ENCODE measurements at places on chromosomes 5 and 9. TPM values are rescaled to one million over a fixed set of nuclear protein-coding genes. Genes with fewer than 3 reads are reported as not detected.
A peak's percentile ranks its signal among the peaks of the same experiment; 100 is the strongest.

CDH6 gene
- 55.5 TPM for total RNA-seq

SLC12A2 gene
- total RNA-seq, result 24.6 TPM

JMY gene
- total RNA-seq, result 16.9 TPM

MEIKIN gene
- not detected for total RNA-seq

PRDM9 gene
- total RNA-seq, result not detected

MYOZ3 gene
- 3.3 TPM for total RNA-seq

DNLZ gene
- 17.7 TPM for total RNA-seq

PLCXD3 gene
- not detected for total RNA-seq

TEK gene
- total RNA-seq, result 2.7 TPM

TSSK1B gene
- total RNA-seq, result 0.10 TPM

HNRNPAB gene
- total RNA-seq, result 156 TPM

CCDC180 gene
- total RNA-seq, result 8.5 TPM

PCDHGC4 gene
- 0.72 TPM for total RNA-seq

NUTM2F gene
- not detected for total RNA-seq

PGM5 gene
- total RNA-seq, result not detected

OTULINL gene
- total RNA-seq, result 4.3 TPM

BRD9 gene
- 30.1 TPM for total RNA-seq

- DNase-seq, result no peak
These were observed 26.9 kb downstream of the ADGRV1 start for GRCh38 chr5:90585337-90585986.

DNA sequence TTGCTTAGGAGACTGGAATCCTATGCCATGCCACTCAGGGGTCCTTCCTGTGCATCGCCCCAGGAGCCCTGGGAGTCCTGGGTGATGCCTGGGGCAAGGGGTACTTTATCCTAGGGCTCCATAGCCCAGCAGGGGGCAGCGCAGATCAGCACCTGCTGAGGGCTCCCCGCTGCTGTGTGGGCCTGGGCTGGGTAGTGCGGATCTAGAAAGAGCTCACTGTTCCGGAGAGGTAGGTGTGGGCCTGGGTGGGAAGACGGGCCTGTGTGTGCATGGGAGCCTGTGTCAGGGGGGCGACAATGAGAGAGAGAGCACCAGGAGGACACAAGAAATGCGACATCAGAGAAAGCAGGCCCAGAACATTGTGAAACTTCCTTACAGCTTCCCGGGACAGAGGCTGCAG lies 11.4 kb upstream of the DAB2IP start:
- DNase-seq, result no peak

DNA sequence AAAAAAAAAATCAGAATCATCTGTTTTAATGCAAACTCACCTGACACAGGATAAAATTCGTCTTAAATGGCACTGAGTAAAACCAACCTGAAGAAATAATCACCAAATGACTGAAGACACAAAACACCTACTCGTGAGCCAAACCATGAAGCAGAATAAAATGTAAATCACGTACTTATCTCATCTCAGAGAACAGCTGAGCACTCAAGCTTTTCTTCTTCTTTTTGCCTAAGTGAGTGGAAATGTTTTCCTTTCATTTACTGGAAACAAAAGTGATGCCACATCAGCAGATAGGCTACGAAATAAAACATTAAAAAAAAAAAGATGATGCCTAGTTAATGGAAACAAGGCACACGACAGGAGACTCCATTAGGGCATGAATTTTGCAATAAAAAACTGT lies 36.4 kb downstream of the ATPSCKMT start:
- DNase-seq, result no peak

- DNase-seq, result peak; percentile 86
These were observed 38.1 kb upstream of the SARDH start for GRCh38 chr9:133775951-133776905.

GRCh38 chr5:2677689-2678088 lies 73.8 kb downstream of the IRX2 start:
- DNase-seq, result no peak

GRCh38 chr5:95900383-95900958 lies 61.2 kb downstream of the ELL2 start:
- no peak for DNase-seq

DNA sequence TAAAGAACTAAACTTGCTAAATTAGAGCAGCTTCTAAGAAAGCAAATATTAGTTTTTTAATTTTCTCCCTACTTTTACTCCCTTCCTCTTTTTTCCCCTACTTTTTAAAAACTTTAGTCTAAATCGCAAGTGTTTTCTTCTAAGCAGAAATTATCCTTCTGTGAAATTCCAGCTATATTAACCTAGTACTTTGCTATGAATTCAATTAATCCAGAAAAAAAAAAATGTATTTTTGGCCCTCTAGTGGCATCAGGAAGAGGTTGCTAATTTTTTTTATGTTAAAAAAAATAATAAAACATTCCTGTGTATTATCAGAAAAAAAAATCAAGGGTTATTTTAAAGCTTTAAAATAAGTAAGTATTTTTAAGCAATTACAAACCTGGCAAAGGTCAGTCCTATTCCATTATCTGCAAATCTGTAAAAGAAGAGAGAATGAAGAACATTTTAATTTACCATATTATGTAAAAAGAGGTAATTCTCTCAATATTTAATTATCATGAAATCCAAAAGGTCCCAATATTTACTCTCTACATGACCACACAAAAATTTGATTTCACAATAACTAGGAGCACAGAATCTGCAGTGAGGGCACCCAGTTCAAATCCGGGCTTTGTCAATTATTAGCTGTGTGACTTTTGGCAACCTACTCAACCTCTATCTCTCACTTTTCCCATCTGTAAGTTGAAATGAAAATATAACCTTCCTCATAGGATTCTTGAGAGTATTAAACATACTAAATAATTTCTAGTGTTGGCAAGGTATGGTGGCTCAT lies 52.0 kb downstream of the CEMIP2 start:
- DNase-seq, result no peak

DNA sequence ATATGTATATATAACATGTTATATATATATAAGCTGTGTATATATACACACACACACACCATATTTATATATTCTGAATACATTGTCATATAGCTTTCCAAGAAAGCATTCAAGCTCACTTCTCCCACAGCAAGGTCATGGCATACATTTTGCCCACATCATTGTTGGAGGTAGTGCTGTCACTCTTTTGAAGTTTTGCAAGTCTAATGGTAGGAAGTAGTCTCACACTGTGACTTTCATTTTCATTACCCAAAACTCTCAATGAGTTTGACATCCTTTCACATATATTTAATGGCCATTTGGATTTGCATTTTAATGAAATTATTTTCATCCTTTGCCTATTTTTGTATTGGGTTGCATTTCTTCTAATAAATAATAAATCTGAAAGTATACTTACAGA lies 59.8 kb upstream of the COX7C start:
- DNase-seq, result no peak

GRCh38 chr5:6383376-6383775 lies 5.0 kb upstream of the MED10 start:
- DNase-seq, result no peak

- DNase-seq, result no peak
These were observed 1259.8 kb downstream of the PTPRD start for GRCh38 chr9:9352877-9353481.

- DNase-seq, result no peak
These were observed 119.1 kb downstream of the ENC1 start for GRCh38 chr5:74521401-74521800.

- no peak for DNase-seq
These were observed 274.3 kb downstream of the AOPEP start for GRCh38 chr9:95000821-95001220.

DNA sequence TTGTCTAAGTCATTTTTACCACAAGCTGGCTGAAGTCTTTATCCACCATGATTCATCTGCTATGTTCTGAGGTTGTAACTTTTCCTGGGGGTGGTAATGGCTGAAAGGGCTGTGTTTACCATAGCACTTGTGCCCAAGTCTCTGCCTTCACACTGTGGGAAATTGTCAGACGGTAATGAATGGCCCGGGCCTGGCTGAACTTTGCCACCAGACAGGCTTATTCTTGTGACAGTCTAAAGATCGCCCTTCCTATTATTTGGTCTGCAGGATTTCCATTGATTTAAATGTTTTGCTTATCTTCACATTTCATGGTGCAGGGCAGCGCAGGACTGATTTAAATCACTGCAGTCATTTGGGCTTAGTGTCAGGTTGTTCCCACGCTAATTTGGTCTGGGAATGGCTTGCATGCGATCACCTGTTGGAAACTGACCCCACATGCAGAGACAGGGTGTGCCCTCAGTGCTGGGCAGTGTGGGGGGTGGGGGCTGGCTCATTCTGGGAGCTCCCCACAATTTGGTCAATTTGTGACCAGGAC lies 109.3 kb upstream of the ICE1 start:
- no peak for DNase-seq

GRCh38 chr5:88884608-88884877 lies 1.6 kb upstream of the MEF2C start:
- DNase-seq, result no peak

GRCh38 chr5:160305319-160305718 lies 7.0 kb downstream of the CCNJL start:
- DNase-seq, result no peak

GRCh38 chr5:91434348-91434747 lies 51.2 kb upstream of the ARRDC3 start:
- DNase-seq, result no peak

GRCh38 chr5:69276422-69277174 lies 41.9 kb downstream of the CDK7 start:
- DNase-seq, result no peak

GRCh38 chr5:56622141-56622540 lies 193.2 kb upstream of the MAP3K1 start:
- DNase-seq, result no peak

GRCh38 chr9:133978226-133978898 lies 13.8 kb downstream of the VAV2 start:
- peak; percentile 69 for DNase-seq

DNA sequence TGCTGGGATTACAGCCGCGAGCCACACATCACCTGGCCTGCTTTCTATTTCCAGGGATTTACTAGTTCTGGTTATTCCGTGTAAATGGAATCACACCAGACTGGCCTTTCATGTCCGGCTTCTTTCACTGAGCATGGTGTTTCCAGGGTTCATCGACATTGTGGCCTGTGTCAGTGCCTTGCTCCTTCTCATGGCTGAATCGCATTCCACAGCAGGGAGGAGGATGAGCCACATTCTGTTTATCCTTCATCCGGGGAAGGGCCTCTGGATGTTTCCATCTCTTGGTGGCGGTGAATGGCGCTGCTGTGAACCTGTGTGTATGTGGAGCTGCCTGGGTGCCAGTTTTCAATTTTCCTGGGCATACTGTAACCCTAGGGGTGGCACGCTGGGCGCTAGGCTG lies 58.7 kb upstream of the RNU6ATAC start:
- peak; percentile 26 for DNase-seq

DNA sequence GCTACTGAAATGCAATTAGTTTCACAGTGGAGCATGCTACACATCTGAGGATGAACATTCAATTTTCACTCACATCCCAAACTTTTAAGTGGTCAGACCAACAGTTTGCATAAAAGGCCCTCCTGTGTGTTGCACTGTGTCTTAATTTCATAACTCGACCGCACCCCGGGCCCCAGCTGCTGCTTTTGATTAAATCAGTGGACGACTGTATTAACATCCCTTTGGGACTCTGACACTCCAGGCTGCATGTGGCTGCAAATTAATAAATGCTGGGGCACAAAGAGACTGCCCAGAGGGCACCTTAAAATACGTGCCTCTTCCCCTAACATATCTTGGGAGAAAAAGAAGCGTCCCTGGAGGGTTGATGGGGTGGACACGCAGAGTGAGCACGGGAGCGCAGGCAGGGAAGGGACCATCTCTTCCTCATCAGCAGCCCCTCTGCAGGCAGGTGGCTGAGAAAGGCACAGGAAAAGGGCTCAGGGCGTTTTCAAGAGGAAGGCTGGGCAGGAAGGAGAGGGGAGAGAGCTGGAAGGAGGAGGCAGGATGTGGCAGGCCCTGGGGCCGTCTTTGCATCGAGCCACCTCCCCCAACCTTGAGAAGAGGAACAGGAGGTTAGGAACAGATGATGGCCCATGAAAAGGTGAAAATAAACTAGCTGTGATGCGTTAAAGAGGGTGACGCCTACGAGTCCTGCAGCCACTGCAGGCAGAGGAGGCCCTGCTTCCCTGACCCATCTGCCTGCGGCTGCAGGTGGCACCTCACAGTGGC lies 18.6 kb downstream of the MED10 start:
- no peak for DNase-seq

GRCh38 chr9:87648606-87649005 lies 77.3 kb upstream of the CTSL start:
- no peak for DNase-seq

GRCh38 chr9:124685217-124685616 lies 85.9 kb downstream of the NR6A1 start:
- no peak for DNase-seq

DNA sequence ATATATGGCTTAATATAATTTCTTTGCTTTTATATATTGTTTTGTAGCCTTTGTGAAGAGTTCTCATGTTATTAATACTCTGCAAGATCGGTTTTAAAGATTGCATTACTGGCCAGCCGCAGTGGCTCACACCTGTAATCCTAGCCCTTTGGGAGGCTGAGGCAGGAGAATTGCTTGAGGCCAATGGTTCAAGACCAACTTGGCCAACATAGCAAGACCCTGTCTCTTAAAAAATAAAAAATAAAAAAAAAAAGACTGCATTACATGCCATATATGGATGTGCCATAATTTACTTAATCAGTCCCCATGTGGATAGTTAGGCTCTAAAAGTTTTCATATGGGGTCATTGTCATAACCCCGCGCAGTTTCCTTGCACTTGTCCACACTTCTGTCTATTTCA lies 31.0 kb upstream of the TNFAIP8 start:
- DNase-seq, result no peak

DNA sequence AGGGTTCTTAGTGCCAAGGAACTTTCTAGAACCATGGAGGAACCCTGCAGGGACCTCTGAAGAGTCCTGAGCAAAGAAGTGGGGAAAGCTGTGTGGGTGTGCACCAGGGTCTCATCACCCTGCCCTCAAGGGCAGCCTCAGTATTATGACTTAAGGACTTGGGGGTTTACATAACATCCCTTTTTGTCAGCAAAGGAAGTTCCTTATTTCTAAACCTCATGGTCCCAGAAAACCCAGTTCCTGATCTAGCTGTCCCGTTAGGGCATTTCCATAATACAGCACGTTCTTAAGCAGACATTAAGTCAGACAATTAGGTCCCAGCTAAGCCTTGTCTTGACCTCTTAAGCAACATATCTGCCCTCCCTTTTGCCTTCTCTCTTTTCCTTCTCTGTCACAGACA lies 57.3 kb downstream of the DAPK1 start:
- no peak for DNase-seq

DNA sequence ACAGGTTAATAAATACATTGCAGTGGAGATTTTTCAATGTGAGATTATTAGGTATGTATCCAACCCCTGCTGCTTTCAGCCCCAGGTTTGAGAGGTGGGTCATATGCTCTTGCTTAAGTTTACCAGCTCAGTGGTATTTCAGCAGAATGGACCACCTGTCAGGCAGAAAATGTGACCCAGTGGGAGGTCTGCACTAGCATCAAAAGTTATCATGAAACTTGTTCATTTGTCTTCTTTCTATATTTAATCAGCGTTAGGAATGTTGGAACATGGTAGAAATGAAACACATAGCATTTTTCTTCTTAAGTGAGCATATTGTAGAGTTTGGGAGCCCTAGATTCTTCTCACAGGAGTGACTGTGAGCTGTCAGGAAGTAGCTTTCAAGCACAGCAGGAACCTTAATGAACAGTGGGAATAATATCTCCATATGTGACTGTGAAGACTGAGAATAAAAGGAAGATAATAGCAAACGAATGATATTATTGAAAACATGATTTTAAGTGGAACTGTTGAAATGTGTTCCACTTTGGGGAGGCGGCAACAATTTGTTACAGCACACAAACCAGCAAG lies 596.9 kb upstream of the CDH6 start:
- DNase-seq, result no peak

GRCh38 chr9:136080716-136081112 lies 14.4 kb downstream of the NACC2 start:
- peak; percentile 75 for DNase-seq

- DNase-seq, result no peak
These were observed 30.2 kb upstream of the SEMA6A start for GRCh38 chr5:116604805-116605204.
